Mammary epithelial cell (primary cell): ENCODE measurements at places on chromosomes 5 and 9. TPM values are rescaled to one million over a fixed set of nuclear protein-coding genes. Genes with fewer than 3 reads are reported as not detected.

The LRSAM1 gene
- 15.5 TPM for total RNA-seq

The PCDHGA10 gene
- 7.8 TPM for total RNA-seq

The SLC45A2 gene
- total RNA-seq = 0.31 TPM in 1 of 2 replicates, not detected in the other

DNA sequence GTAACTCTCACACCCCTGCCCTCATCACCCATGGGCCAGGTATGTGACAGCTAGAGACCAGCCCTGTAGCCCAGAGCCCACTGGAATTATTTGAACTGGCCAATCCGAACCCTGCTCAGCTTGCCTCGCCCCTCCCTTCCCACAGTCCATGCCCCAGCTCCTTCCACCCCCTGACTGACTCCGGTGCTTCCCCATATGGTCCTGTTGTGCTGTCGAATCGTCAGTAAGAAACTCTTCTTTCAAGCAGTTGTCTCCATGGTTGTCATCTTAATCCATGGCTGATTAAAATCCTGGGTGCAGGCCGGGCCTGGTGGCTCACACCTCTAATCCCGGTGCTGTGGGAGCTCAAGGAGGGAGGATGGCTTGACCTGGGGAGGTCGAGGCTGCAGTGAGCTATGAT is 118.5 kb downstream of the COL23A1 start:
- no peak for DNase-seq

The ZDHHC11 gene
- total RNA-seq = 6.0 TPM
